Endothelial cell of umbilical vein (primary cell): ENCODE measurements at places on chromosomes 7 and 10.
A peak's percentile ranks its signal among the peaks of the same experiment; 100 is the strongest.

DNA sequence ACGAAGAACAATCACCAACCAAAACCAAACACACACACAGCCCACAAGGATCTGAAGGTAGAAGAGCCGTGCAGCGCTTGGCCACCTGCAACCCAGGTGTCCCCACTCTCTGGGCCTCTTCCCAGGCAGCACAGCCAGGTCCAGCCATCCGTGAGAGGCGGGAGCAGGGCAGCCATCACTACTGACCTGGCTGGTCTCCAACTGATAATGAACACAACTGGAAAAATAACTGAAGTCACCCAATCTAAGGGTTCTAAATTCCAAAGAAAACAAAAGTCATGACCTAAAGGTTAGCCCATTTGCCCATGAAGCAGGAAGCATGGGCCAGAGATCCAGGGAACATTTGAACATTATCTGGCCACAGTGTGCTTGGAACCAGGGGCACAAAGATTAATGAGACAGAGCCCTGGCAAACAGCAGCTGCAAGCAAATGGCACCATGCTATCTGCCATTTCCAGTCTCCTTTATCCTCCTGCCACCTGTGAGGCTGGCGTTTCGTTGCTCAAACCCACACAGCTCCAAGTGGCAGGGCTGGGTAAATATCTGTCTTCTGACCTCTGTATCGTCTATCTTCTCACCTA lies 207.9 kb downstream of the TNS3 start:
- peak; percentile 23 for DNase-seq

DNA sequence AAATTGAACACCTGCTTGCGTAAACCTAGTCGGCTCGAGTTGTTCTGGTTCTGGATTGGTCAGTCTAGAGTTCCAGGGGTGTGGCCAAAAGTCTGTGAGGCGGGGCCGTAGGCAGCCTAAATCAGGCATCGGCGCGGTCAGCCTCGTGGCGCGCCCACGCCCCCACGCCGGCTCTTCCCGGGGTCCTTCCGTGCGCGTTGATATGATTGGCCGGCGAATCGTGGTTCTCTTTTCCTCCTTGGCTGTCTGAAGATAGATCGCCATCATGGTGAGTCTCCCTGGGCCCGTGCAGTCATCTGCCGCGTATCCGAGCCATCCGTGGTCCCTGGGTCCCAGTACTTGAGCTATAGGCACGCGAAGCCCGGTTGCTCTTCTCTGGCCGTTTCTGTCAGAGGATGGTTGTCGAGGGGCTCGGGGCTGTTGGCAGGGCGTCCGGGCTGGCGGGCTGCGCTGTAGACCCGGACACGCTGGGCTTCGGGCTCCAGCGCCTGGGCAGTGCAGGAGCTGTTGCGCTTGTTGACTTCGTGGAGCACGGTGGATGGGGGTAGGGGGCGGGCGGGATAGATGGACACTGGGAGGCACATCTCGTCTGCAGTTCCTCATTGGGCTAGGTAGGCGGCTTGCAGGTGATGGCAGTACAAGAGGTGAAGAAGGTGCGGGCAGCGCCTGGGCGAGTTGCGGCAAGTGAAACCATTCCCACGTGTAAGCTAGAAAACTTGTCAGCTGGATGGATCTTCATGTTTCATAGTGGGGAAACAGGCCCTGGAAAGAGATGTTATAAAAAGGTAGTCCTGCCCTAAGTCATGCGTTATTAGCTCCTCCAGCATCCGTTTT lies at the start of gene RPS24:
RPS24 (plus strand) TSS at position 227 of the 834 bp plus-strand sequence; CDS start at position 266, 39 bp downstream.
- DNase-seq: peak; percentile 98

GRCh38 chr10:90308223-90308622 lies 549.6 kb downstream of the HTR7 start:
- DNase-seq: no peak

GRCh38 chr10:21183025-21183424 lies 285.9 kb upstream of the NEBL start:
- DNase-seq: no peak

DNA sequence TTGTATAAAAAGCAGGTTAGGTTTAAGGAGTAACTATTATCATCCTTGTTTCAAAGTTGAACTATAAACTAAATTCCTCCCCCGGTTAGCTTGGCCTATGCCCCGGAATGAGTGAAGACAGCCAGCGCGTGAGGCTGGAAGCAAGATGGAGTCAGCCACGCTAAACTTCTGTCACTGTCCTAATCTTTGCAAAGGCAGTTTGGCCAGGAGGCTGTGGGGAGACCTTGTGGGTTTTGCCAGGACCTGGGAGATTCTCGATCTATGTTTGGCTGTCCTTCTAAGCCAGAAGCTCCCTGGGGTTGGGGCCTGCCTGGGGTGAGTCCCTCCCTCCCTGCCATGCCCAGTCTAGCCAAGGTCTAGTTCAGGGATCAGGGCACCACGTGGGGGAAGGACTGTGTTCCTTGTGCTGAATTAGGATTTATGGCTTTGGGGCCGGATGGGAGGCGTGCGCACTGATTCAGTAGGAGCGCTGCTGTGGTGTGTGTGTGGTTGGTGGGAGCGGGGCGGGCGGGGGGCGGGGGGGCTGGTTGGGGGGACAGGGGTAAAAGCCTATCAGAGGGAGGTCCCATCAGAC lies 871 bp upstream of the GTF2IRD1 start:
- DNase-seq: peak; percentile 10

DNA sequence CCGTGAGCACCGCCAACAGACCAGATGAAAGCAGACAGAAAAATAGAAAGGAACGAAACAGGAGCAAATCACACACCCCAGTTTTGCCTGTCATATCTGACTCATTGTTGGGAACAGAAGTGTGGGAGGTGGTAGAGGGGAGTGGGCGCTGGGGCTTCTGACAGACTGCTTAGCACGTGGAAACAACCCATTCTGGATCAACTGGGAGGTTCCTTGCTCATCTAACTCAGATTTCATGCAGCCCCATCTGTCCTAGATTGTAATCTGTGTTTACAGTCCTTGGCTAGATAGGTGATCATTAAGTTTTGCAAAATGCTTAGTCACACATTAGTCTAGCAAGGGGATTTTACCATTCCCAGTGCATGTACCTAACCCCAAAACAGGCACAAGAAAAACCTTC lies 154.1 kb downstream of the NRP1 start:
- no peak for DNase-seq

- no peak for DNase-seq
These were observed 4.4 kb upstream of the ABHD11 start for GRCh38 chr7:73742753-73743641.

DNA sequence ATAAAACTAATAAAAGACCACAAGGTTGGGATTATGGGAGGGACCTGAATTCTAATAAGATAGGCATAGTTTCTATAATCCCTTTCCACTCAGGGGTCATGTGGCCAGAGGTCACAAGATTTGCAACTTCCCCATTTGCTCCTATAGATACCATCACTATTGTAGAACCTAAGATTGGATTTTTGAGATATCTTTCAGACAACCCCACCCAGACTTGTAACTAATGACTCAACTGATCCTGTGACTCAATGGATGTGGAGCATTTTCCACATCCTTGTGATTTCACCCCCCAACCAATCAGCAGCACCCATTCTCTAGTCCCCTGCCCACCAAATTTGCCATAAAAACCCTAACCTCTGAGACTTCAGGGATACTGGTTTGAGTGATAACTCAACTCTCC lies 51.9 kb upstream of the PIK3AP1 start:
- no peak for DNase-seq

DNA sequence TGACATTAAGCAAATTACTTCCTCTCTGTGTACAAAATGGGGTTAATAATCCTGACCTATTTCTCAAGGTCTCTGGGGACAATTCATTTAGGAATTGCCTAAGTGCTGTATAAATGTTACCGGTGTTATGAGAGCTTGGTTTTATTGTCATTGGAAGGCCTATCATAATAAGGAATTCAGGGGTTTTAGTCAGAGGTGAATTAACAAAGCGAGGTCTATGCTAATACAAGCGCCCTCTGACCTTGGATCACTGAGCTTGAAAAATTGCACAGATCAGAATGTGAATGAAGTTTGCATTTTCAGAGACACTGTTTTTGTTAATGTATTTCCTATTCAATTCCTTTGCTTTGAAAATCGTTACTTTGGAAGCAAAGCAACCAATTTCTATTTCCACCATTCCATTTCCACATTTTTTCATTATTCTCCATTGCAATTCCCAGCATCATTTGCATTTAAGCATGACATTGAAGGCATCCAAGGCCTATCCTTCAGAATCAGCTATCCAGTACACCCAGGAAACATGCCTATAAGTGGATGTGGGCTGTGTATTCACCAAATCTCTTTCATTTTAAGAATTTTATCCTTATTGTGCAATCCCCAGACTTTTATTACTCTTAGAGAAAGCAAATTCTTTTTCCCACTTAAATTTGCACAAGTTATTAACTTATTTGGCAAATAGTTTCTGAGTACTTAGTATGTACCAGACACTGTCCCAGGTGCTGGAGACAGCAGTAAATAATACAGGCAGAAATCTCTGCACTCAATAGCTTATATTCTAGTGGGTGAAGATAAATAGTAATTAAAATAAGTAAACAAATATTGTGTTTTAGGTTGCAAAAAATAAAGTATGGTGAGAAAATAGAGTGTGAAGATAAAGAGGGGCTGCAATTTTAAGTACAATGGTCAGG lies 133.1 kb downstream of the NRCAM start:
- no peak for DNase-seq

DNA sequence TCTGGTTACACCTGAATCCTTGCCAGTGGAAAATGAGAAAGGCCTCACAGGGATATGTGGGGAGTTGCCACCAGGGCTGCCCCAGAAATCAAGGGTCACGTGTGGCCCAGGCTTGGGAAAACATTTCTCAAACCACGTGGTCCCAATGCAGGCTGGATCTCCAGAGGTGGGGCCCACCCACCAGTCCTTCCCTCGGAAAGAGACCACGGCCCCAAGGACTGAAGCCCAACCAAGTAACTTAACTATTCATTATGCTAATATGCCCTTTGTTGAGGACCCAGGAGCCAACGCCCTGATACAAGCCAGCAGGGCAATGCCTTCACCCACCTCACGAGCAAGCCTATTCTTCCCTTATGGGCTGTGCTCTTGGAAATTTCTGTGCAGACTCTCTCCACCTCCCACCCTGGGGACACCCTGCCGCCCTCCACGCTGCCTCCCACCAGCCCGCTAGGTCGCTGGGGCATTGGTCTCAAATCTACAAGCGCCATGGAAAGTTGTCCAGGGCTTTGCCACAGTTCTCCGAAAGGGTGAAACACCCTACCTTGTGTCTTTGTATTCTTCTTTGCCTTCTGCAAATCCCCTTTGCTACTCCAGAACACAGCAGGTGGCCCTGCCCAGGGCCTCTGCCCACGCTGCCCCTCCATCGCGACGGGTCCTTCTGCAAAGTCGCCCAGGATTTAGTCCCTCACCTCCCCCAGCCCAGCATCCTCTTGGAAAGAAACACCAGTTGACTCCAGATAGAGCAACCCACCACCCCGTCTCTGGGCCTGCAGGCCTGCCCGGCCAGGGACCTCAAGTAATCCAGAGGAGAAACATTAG lies 8.8 kb downstream of the TNS3 start:
- no peak for DNase-seq

- no peak for DNase-seq
These were observed 100.4 kb downstream of the ZNF277 start for GRCh38 chr7:112306903-112307302.

GRCh38 chr10:110068780-110069179 lies 61.0 kb downstream of the ADD3 start:
- DNase-seq: no peak

GRCh38 chr7:127710635-127711034 lies 58.6 kb downstream of the SND1 start:
- no peak for DNase-seq

DNA sequence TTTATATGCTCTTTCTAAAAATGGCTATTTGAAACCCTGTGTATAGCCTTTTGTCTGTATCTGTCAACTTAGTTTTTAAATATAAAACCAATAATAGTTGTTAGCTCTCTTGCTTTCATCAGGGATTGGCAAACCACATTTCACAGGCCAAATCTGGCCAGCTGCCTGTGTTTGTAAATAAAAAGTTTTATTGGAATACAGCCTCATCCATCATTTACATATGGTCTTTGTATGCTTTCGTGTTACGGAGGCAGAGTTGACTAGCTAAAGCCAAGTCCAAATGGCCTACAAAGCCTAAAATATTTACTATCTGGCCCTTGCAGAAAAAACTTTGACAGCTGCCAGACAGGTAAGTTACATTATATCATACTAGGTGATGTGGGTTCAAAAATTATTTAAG lies 235.0 kb downstream of the BICC1 start:
- no peak for DNase-seq

- DNase-seq: no peak
These were observed 19.3 kb downstream of the BRI3 start for GRCh38 chr7:98300595-98301372.

- no peak for DNase-seq
These were observed 56.8 kb downstream of the DYNC1I1 start for GRCh38 chr7:95828824-95829790.

DNA sequence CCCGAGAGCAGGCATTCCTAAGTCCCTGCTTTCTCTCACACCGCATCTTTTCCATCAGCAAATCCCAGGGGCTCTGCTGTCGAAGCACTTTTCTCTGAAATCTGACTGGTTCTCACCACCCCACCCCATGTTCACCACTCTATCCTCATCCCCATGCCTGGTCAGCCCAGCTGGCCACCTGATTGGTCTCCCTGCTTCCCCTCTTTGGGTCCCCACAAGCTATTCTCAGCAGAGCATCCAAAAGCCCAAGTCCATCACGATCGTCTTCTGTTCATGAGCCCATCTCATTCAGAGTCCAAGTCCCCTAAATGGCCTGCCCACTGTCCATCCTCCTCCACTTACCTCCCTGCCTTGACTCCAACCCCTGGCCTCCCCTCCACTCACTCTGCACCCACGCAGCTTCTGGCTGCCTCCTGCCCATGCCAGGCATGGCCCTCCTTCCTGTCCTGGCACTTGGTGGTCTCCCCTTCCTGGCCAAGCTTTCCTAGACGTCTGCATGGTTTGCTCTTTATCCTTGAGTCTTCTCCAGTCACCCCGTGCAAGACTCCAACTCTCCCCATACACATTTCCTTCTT lies 1.6 kb upstream of the PPP2R2D start:
- DNase-seq: no peak

- DNase-seq: no peak
These were observed 65.8 kb downstream of the RAB18 start for GRCh38 chr10:27569946-27570345.

DNA sequence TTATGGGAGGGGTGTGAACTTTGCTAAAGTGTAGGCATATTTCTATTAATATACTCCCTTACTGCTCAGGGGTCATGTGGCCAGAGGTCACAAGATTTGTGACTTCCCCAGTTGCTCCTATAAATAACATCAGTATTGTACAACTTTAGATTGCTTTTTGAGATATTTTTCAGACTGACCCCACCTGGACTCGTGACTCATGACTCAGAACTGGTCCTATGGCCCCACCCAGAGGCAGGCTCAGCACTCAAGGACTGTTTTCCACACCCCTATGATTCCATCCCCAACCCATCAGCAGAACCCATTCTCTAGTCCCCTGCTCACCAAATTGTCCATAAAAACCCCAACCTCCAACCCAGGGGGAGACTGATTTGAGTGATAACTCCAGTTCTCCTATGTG lies 2.7 kb upstream of the CUL2 start:
- DNase-seq: no peak
